Esophagus muscularis mucosa (tissue), 4 donors: ENCODE measurements at places on chromosomes 5 and 9. TPM values are rescaled to one million over a fixed set of nuclear protein-coding genes. Genes with fewer than 3 reads are reported as not detected.

- peak; percentile 89 for DNase-seq
Observed at GRCh38 chr5:74394916-74395880, 245.3 kb downstream of the ENC1 start.

DUSP1 gene
- total RNA-seq = 455 TPM

TEX48 gene
- total RNA-seq = not detected

DNA sequence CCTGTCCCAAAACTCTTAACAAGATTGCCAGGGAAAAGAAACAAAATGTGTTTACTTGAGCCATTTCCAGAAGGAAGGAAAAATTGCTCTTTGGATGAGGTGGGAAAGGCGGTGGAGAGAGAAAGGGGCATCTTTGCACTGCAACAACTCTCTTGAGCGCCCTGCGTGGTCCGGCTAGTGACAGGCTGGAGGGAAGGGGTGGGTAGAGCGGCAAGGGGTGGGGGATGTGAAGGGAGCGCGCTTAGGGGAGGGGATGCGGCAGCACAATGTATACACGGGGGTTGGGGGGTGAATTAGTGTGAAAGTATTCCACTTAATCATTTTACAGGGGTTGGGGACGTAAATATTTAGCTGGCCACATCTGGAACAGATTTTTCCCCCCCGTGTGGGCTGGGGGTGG is 1.3 kb downstream of the FGF10 start:
- DNase-seq = no peak

DNA sequence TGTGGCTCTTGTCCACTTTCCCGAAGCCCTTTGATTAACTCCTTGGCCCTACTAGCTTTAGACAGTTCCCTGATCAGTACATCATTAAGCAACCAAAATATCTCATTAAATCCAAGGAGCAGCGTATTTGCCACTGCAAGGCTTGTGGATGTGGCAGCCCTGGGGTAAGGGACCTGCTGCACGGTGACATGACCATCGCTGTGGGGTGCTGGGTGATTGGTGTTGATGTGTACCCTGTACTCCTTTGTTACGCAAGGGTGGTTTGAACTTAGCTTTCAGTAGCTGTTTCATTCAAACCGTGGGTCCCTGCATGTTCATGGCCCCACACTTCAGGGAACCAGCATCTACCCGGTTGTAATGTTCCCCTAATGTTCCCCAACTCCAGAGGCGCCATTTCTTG is 41.0 kb downstream of the OTULIN start:
- no peak for DNase-seq

DNA sequence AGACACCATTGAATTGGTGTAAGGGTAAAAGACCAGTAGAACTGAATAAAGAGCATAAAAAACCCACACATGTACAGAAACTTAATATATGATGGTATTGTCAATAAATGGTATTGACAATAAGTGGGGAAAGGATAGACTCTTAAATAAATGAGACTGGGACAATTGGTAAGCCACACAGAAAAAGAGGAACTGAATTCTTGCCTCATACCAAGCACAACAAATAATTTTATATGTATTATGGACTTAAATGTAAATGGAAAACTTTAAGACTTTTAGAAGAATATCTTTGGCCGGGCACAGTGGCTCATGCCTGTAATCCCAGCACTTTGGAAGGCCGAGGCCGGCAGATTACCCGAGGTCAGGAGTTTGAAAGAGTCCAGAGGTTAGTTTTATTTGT is 37.9 kb upstream of the PPP2CA start:
- DNase-seq = no peak

- no peak for DNase-seq
Observed at GRCh38 chr9:126696401-126697145, 82.8 kb downstream of the LMX1B start.

TMEM215 gene
- total RNA-seq = 0.06 TPM

- no peak for DNase-seq
Observed at GRCh38 chr5:68565427-68565826, 349.9 kb downstream of the PIK3R1 start.

DNA sequence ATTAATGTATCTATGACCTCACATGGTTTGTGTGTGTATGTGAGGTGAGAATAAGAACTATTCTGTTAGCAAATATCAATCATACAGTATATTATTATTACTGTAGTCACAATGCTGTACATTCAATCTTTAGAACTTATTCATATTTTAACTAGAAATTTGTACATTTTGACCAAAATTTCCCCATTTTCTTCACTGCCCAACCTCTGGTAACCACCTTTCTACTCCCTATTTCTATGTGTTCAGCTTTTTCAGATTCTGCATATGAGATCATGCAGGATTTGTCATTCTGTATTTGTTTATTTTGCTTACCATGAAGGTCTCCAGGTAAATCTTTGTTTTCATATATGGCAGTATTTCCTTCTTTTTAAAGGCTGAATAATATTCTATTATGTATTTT is 607.9 kb downstream of the SLCO4C1 start:
- DNase-seq = no peak

GRCh38 chr5:10775646-10776045 is 14.6 kb upstream of the DAP start:
- DNase-seq = no peak

- no peak for DNase-seq
Observed at GRCh38 chr5:39399135-39400036, 25.4 kb downstream of the DAB2 start.

- DNase-seq = no peak
Observed at GRCh38 chr5:128111818-128112448, 28.4 kb downstream of the SLC12A2 start.

- peak; percentile 78 for DNase-seq
Observed at GRCh38 chr5:78497573-78498533, 137.4 kb downstream of the SCAMP1 start.

DNA sequence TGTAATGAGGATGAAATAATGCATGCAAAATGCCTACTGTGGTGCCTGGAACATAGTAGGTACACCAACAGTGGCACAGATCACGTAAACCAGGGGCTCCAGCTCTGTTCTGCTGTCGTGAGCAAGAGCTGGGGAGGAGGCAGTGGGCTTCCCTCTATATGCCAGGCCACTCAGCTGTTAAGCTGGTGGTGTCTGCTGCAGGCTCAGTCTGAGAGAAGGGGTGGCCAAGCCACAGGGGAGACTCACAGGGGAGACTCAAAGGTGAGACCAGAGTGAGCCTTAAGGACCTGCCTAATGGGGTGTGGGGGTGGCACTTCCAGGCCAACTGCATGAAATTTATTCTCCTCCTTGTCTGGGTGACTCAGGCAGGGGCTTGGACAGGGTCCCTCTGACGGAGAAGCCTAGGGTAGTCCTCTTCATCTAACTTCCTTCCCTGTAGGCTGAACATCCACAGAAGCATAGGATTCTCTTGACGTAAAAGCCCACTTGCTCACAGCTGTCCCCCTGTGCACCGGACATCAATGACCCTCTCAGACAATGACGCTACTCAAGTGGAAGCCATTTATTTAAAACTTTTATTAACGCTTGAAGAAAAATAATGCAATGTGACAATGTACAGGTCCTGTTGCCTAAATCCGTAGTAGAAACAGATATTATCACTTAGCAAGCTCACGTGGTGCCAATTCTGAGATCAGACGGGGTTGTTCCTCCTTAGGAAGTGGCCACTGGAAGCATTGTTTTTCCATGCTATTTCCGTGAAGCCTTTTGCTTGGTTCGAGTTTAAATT is 13.9 kb downstream of the STC2 start:
- DNase-seq = no peak

- DNase-seq = no peak
Observed at GRCh38 chr5:25418319-25418859, 773.6 kb upstream of the CDH10 start.

ZNF782 gene
- total RNA-seq = 17.0 TPM

GRPEL2 gene
- 14.9 TPM for total RNA-seq

- DNase-seq = no peak
Observed at GRCh38 chr5:128966846-128967245, 1.6 kb downstream of the SLC27A6 start.
